NCI-H526 (cell line): ENCODE measurements at places on chromosomes 1 and 21.
A peak's percentile ranks its signal among the peaks of the same experiment; 100 is the strongest.

GRCh38 chr1:159856576-159856975, 5.9 kb downstream of the VSIG8 start:
- DNase-seq, result no peak

- DNase-seq, result peak; percentile 87
These were observed 104.6 kb downstream of the TGFBR3 start for GRCh38 chr1:91781371-91781825.

DNA sequence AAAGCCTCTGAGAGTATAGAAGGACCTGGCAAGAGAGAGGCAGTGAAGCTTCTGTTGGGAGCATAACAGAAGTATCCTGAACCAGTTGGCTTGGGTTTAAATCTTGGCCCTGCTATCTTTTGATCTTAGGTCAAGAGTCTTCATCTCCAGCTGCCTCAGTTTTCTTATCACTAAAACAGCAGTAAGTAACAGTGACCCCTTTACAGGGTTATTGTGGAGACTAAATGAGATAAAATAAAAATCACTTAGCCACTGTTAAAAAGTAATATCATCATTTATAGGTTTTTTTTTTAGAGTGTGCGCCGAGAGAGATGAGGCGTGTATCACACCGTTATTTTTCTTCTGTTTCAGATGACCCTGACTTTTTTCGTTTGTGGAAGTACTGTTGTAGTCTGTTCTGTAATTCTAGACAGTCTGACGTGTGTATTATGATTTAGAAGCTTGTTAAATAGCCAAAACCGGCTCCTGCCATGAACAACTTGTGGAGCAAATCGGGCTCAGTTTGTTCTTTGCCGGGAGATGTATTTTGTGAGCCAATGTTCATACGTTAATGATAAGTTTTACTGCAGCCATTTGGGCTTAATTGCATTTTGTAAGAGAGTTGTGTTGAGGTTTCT, 1.1 kb downstream of the THRAP3 start:
- DNase-seq, result no peak

GRCh38 chr1:59485949-59486348, 189.1 kb downstream of the FGGY start:
- DNase-seq, result no peak
